ENCODE measurements at places on chromosomes 12 and 14. TPM values are rescaled to one million over a fixed set of nuclear protein-coding genes. Genes with fewer than 3 reads are reported as not detected.

- no peak for DNase-seq
Measured at GRCh38 chr12:6047249-6048237, 76.9 kb downstream of the VWF start.

- peak; percentile 3 for DNase-seq
Measured at GRCh38 chr12:57717131-57717530, 21.4 kb downstream of the AGAP2 start.

DNA sequence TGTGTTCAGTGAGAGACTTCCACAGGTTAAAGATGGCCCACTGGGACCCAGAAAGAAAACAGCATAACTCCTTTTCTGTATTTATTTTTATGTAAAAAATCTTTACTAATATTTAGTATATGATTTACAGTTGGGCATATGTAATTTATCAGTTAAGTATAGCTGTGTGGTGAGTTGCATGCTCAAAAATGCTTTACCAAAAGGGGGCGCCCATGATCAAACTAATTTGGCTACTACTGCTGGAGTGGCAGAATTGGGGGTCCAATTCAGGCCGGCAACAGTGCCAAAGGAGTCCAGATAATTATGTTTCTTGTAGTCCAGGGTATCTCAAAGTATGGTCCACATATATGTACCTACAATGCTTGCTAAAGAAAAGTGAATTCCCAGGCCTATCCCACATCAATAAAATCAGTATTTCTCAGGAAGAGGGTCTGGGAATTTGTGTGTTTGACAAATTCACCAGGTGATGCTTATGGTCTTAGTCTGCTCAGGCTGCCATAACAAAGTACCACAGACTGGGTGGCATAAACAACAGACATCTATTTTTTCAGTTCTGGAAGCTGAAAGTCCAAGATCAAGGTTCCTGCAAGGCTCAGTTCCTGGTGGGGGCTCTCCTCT lies 152.0 kb downstream of the KTN1 start:
- no peak for DNase-seq

DNA sequence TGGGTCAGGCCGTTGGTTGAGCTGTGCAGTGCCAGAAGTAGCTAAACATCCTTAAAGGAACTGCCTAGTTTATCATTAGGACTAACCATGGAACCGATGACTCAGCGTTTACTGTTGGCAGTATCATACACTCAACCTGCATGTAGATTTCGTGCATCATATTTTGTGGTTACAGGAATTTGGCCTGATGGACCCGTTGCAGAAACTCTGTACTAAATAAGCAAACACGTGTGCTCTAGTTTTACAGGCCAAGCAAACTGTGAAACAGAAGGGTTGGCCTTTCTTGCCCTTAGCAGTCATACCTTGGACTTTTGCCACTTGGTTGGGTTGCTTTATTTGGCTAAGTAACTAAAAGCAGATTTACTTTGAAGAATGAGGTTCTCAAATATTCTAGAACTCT lies 35.6 kb downstream of the DGLUCY start:
- no peak for DNase-seq

GRCh38 chr12:57150400-57151000 lies 3.1 kb upstream of the LRP1-AS start:
- no peak for DNase-seq

DNA sequence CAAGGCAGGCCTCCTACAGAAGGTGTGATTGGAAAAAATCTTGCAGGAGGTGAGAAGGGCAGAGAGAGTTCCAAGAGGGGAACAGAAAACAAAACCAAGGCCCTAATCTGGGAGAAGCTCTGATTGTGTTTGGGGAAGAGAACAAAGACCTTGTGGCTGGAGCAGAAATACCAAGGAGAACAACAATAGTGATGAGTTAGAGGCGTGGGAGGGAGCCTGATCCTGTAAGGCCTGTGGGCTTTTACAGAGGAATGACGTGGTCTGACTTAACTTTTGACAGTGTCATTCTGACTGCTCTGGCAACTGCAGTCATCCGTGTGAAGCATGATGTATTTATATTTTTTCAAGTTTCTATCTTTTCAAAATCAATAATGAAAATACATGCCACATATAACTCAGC lies 200.6 kb downstream of the ANO4 start:
- no peak for DNase-seq

Gene TAS2R8
- not detected for total RNA-seq

Gene TAS2R20
- total RNA-seq, result 1.5 TPM

Gene SLCO1C1
- total RNA-seq, result 0.55 TPM
